ENCODE measurements at places on chromosomes 2 and 18. TPM values are rescaled to one million over a fixed set of nuclear protein-coding genes. Genes with fewer than 3 reads are reported as not detected.

GRCh38 chr2:152174574-152174973 lies 989 bp downstream of the STAM2 start:
- H3K36me3 ChIP-seq = no peaks in the 10 kb centered on the region
- peak overlapping the region; percentile 99 for H3K4me3 ChIP-seq
- H3K4me1 ChIP-seq = peaks cover 3% of the 10 kb centered on the region
- peak overlapping the region; percentile 99 for H3K27ac ChIP-seq

DNA sequence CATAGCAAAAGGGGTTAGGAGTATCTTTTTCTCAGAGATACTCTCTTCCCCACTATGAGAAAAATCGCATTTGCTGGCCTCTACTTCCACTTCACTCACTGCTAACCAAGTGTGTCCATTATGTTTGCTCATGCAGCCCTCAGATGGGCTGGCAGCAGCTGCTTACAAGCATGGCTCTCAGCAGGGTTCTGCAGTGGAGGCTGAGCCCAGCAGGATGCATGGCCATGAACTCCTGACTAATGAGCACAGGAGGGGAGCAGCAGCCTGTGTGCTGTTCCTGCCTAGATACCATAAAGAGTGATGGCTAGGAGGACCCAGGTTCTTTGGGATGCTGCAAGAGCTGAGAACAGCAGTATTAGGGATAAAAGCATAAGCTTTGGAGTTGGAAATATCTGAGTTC lies 316.9 kb upstream of the THSD7B start:
- no peak overlapping the region for H3K4me3 ChIP-seq
- no peaks in the 10 kb centered on the region for H3K36me3 ChIP-seq
- H3K27ac ChIP-seq = no peak overlapping the region
- no peak for DNase-seq

DNA sequence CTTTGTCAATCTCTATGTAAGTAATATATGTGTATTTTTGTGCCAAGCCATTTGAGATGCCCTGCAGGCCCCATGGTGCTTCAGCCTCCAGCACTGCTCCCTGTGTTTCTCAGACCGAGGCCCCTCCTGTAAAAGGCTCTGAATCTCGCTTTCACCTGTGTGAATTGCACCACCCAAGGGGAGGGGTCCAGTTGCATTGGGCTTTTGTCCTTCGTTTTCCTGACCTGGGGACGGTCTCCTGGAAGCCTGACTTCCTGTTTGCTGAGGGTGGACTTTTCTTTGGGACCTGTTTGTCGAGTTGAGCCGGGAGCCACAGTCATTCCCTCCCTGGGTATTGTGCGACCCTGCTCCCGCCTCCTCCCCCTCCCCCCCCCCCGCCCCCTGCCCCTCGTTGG lies 48.9 kb downstream of the AGAP1 start:
- no peak overlapping the region for H3K27ac ChIP-seq
- no peak for DNase-seq
- no peaks in the 10 kb centered on the region for H3K36me3 ChIP-seq
- H3K4me1 ChIP-seq = no peaks in the 10 kb centered on the region

DNA sequence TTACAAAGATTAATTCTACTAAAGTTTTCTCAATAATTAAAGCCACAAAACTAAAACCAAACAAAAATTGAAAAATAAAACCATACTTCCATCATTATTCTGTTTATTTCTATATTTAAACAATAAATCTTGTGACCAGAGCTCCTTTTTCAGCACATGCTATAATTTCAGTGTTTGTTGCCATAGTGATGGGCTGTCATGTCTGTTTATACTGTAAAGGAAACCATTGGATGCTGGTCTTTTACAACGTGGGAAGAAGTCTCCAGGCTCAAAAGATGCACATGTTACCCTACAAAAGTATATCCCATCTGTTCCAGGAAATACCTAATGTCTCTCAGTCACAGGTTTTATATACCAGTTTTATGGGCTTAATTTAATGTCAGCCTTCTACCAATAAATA lies 100.1 kb upstream of the MC2R start:
- H3K27me3 ChIP-seq = no peaks in the 10 kb centered on the region
- no peaks in the 10 kb centered on the region for H3K4me1 ChIP-seq
- no peak for DNase-seq

GRCh38 chr2:227054006-227054405 lies 110.0 kb downstream of the COL4A4 start:
- no peak for DNase-seq
- H3K4me1 ChIP-seq = no peaks in the 10 kb centered on the region

GRCh38 chr2:85273738-85274731 lies 53.8 kb downstream of the TGOLN2 start:
- no peaks in the 10 kb centered on the region for H3K27me3 ChIP-seq
- DNase-seq = no peak
- no peak overlapping the region for H3K27ac ChIP-seq
- peaks cover 35% of the 10 kb centered on the region for H3K4me1 ChIP-seq
- no peaks in the 10 kb centered on the region for H3K36me3 ChIP-seq
- H3K4me3 ChIP-seq = no peak overlapping the region

DNA sequence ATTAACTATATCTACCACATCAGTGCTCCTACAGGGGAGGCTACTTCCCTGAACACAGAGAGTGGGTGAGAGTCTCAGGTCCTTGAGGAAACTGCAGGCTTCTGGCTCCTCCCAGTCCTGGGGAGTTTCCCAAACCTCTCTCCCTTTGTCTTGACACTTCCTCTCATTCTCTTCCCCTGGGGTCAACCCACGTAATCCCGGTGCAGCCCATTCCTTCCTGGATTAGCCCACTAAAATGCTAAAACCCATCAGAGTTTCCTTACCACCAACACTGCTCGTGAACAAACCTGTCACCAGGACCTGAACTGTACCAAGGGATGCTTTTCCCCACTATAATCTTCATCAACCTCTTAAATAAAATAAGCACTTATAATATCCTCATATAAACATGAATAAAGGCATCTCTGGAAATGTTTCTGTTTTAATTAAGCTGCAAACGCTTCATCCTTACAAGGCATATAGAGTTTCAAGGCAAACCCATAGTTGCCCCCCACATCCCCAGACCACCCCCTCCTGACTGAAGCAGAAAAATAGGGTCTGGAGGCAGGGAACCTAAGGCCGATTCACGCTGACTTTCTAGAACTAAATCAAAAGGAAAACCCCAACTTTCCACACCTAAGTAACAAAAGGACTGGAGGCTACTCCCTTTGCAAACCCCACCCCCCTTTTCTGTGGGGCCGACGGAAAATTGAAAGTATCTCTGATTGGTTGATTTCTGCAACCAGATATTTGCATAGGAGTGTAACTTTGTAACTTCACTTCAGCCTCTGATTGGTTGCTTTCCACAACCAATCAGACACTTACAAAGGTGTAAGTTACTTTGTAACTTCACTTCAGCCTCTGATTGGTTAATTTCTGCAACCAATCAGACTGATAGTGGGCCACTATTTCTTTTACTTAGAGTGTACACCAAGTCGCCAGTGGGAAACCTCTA lies 19.0 kb downstream of the TMSB10 start:
- H3K4me1 ChIP-seq = no peaks in the 10 kb centered on the region
- no peak overlapping the region for H3K4me3 ChIP-seq
- H3K36me3 ChIP-seq = no peaks in the 10 kb centered on the region

- H3K4me3 ChIP-seq = no peak overlapping the region
- peak overlapping the region; percentile 23 for H3K27ac ChIP-seq
- peaks cover 3% of the 10 kb centered on the region for H3K4me1 ChIP-seq
- H3K27me3 ChIP-seq = no peaks in the 10 kb centered on the region
These were observed 173.1 kb downstream of the UXS1 start for GRCh38 chr2:106020821-106021661.

DNA sequence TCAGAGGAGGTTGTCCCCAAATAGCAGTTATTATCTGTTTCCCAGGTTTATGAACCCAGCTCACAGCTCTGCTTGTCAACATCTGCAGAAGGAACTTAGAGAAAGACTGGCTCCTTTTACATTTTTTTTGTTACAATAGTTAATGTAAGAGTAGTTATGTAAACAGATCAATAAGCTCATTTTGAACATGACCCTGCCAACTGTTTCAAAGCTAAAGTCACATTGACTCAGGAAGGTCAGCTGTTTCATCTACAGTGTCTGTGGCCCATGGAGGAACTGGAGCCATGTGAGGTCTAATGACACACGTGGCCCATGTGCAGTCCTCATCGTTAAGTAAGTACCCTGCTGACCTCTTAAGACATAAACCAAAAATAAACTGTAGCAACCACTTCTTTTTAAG lies 97.1 kb downstream of the SH3RF3 start:
- H3K27ac ChIP-seq = no peak overlapping the region
- H3K36me3 ChIP-seq = no peaks in the 10 kb centered on the region
- H3K4me3 ChIP-seq = no peak overlapping the region
- H3K4me1 ChIP-seq = peaks cover 12% of the 10 kb centered on the region

DNA sequence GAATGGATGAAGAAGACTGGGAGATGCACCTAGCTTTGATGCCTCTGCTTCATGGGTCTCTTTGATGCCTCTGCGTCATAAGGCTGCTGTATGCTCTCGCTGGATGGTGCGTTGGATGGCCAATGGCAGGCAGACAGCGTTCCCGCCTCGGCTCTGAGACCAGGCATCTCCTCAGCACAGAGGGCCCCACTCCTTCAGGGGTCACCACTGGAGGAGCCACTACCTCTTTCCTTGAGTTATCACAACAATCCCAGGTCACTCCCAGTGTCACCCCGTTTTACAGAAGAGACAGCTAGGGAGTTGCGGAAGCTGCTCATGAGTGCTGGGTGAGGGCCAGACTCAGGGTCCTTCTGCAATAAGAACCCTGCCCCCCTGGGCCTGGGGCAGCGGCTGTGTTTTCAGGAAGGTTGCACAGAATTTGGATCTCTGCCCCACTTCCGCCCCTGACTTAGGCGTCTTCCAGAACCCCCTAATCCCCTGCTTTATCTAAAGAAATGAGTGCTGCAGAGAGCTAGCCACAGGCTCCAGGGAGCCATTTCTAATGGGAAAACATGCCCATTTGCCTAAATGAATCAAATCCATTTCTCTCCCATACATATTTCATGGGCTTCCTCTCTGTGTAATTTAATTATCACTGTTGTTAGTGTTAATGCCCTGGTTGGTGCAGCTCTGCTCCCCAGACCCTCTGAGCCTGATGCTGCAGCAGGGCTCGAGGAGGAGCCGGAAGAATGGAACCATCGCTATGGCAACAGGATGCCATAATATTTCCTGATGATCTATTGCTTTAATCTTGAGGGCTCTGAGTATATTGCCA lies 131.8 kb upstream of the HS6ST1 start:
- H3K27ac ChIP-seq = no peak overlapping the region
- H3K27me3 ChIP-seq = no peaks in the 10 kb centered on the region
- DNase-seq = no peak
- H3K4me1 ChIP-seq = no peaks in the 10 kb centered on the region

- no peaks in the 10 kb centered on the region for H3K4me1 ChIP-seq
- H3K36me3 ChIP-seq = no peaks in the 10 kb centered on the region
- H3K27me3 ChIP-seq = no peaks in the 10 kb centered on the region
These were observed 21.7 kb upstream of the ZCCHC2 start for GRCh38 chr18:62500966-62501591.

DNA sequence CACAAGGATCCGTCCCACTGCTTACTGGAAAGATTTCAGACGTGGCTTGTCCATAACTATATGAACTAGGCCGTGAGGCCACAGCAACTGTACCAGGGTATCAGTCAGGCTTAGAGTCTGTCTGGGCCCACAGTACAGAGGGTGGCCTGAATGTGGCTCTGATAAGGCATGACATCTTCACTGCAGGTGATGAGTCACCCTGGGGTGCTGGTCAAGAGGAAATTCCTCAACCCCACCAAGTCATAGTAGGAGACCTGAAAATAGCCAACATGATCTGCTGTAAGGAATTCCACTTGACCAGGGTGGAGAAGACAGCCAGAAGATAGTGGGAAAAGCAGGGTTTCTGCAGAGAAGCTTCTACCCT lies 107.7 kb downstream of the INHBB start:
- no peaks in the 10 kb centered on the region for H3K4me1 ChIP-seq
- no peaks in the 10 kb centered on the region for H3K27me3 ChIP-seq
- no peaks in the 10 kb centered on the region for H3K36me3 ChIP-seq
- H3K4me3 ChIP-seq = no peak overlapping the region
- no peak for DNase-seq
- H3K27ac ChIP-seq = no peak overlapping the region

- H3K27ac ChIP-seq = no peak overlapping the region
- no peaks in the 10 kb centered on the region for H3K27me3 ChIP-seq
- DNase-seq = no peak
- peaks cover 3% of the 10 kb centered on the region for H3K36me3 ChIP-seq
These were observed 8.6 kb downstream of the SH3YL1 start for GRCh38 chr2:255195-255594.

DNA sequence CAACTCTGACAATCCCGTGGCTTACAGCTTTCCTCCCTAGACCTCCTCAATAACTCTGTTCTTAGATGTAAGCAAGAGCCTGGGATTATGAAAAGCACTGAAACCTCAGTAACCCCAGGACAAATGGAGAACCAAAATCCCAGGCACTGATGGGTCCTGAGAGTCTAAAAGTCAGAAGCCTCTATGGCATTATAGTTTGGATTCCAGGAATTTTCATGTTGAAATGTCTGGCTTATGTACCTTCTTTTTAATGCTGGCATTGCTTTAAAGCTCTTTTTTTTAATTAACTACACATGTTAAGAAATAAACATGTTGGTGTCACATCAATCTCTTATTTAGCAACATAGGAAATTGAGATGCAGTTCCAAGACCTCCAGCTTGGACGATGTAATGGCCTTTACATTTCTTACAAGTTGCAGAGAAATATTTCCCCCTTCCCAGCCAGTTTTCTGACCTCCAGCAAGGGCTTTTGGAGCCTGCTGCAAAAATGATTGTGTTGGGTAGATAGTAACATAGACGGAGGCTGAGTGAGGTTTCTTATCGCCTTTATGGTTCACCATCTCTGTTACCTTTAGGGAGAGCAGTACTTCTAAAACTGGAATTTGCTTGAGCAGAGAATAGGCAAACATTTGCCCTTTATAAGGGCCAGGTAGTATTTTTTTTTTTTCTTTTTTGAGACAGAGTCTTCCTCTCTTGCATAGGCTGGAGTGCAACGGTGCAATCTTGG lies 84.8 kb upstream of the RASGRP3 start:
- peak overlapping the region; percentile 14 for H3K27ac ChIP-seq
- no peaks in the 10 kb centered on the region for H3K4me1 ChIP-seq
- no peaks in the 10 kb centered on the region for H3K27me3 ChIP-seq
- DNase-seq = no peak
- no peak overlapping the region for H3K4me3 ChIP-seq
- H3K36me3 ChIP-seq = peaks cover 11% of the 10 kb centered on the region

- H3K27me3 ChIP-seq = no peaks in the 10 kb centered on the region
- no peak overlapping the region for H3K4me3 ChIP-seq
- H3K27ac ChIP-seq = no peak overlapping the region
- no peaks in the 10 kb centered on the region for H3K4me1 ChIP-seq
- peaks cover 65% of the 10 kb centered on the region for H3K36me3 ChIP-seq
- DNase-seq = no peak
These were observed 97.1 kb downstream of the COL5A2 start for GRCh38 chr2:189082376-189082975.

DNA sequence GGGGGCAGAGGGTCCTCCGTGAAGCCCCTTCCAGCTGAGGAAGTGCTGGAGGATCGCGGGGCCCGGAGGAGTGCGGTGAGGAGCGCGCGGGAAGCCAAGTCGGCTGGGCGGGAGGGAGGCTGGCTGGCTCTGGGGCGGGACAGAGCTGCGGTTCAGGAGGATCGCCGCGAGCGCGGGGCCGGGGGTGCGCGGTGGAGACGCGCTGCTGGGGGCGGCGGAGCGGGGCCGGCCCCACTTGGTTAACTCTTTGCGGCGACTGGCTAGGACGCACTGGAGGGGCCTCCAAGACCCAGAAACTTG lies 464 bp downstream of the CYBRD1 start:
- no peaks in the 10 kb centered on the region for H3K27me3 ChIP-seq
- peak overlapping the region; percentile 90 for H3K4me3 ChIP-seq
- no peaks in the 10 kb centered on the region for H3K36me3 ChIP-seq
- peak overlapping the region; percentile 94 for H3K27ac ChIP-seq

SERPINB10 gene
- total RNA-seq = not detected

OR6B2 gene
- total RNA-seq = not detected

GPR55 gene
- not detected for total RNA-seq

C2orf68 gene
- total RNA-seq = 1.6 TPM

RGPD4 gene
- not detected for total RNA-seq
